IMR-90 (cell line): ENCODE measurements at places on chromosomes 11 and 22.

DNA sequence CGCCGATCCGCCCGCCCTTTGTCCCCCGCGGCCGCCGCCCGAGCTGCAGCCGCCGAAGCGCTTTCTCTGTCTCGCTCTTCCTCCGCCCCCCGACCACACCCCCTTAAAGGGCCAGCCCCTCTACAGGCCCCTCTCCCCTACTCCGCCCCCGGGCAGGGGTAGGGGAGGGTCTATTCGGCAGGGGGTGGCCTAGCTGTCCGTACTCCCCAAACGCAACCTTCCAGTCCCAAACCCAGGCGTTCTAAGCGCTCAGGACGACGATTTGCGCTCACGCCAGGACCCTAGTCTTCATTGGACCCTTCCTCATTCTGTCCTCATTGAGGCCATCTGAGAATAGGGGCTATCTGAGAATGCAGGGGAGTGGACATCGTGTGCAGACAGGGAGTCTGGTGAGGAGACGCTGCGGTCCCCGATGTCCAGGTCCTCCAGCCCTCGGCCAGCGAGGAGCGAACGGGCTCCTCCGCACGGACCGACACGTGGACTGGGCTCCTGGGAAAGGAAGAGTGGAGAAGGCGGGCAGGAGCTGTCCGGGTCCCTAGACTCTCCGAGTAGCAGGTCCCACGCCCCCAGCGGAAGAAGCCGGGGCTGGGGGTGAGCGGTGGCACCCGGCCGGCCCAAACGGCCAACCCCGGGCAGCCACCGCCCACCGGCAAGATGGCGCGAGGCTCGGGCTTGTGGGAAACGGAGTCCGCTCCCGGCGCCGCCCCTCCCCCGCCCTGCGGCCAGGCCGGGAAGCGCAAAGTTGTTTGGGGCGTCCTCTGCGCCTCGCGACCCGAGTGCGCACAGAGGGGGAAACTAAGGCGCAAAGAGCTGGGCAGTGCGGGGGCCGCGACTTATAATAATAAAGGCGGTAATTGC is at the start of gene PPP1R14B:
PPP1R14B (minus strand) TSS at position 73 of the 858 bp plus-strand sequence. CDS start 270 bp downstream, outside the sequence.
- peak; percentile 80 for DNase-seq

DNA sequence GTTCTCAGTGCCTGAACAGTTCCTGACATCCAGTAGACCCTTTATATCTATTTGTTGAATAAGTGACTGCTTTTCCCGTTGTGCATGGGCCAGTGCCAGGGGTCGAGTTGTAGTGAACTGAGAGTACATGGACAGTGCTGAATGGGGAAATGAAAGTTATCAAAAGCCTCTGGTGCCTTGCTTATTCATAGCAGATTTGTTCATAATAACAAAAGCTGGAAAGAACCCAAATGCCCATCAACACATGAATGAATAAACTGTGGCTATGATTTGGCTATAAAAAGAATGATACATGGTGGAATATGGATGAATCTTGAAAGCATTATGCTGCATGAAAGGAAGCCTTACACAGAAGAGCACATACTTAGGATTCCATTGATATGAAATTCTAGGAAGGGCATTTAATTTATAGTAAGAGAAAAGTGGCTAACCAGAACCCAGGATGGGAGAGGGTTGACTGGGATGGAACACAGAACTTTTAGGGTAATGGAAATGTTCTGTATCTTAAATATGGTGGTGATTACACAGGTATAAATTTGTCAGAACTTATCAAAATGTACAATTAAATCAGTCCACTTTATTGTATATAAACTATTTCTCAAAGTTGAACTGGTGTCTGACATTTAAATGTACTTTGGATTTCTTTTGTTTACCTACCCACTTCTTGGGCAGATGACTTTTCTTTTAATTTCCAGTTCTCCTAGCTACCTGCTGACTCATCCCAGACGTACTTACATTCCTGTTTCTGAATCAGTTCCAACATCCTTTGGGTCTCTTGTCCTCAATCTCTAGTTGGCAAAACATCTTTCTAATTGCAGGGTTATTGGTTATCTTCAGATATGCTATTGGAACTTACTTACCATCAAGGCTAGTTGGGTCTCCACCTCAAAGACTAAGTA is 42.8 kb downstream of the PACS1 start:
- DNase-seq, result peak; percentile 90

DNA sequence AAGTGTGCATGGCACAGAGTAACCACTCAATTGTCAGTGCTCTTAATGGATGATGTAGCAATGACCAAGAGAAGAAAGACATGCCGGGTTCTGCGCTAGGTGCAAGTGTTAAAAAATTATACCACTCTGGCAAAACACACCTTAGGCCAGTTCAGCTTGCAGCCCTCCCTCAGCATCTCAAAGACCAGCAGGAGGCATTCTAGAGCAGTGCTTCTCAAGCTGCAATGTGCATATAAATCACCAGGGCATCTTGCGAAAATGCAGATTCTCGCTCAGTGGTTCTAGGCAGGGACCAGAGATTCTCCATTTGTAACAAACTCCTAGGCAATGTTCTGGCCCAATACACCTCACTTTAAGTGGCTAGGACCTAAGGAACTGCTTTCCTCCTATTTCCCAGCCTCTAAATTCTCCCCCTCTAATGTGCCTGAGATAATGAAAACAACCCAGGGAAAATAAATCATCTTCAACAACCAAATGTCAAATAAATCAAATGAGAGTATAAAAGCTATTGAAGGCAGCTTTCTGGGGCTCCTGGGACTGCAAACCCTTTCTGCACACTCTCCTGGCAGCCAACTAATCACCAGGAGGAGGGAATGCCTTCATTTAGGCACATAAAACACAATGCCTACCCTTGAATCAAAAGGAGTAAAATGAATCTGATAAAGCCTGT is 337.2 kb upstream of the API5 start:
- DNase-seq, result no peak

GRCh38 chr11:60457576-60457975 is 1.9 kb downstream of the MS4A1 start:
- no peak for DNase-seq

GRCh38 chr11:72524711-72525110 is 90.4 kb upstream of the CLPB start:
- peak; percentile 27 for DNase-seq

GRCh38 chr11:7668911-7669310 is 4.4 kb downstream of the CYB5R2 start:
- DNase-seq, result no peak

DNA sequence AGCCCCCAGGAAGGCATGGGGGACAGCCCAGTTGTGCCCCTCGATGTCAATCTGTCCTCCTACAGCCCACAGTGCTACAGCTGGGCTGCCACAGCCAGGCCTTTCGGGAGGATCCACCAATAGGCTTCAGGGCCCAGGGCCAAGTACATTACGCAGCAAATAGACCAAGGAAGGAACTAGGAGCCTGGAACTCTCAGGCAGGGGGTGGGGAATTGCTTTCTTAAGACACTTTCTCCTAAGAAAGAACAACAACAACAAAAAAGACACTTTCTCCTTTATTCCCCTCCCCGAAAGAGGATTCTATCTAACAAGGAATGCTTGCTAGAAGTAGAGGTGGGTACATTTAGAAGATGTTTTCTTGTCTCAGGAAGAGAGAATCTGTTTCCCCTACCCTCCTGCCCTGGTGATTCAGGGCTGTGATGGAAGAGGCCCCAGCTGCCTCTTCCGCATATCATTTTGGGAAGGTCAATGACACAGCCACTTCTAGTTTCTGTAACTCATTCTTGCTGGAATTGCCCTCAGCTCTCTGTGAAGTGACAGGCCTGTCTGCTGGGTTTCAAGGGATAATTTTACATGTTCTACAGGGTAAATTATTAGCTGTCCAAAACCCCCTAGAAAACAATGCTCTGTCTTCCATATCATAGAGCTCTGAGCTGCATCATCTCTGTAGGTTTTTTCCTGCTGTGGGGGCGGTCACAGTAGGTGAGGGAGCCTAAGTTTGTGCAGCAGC is 6.0 kb upstream of the MALAT1 start:
- peak; percentile 89 for DNase-seq

DNA sequence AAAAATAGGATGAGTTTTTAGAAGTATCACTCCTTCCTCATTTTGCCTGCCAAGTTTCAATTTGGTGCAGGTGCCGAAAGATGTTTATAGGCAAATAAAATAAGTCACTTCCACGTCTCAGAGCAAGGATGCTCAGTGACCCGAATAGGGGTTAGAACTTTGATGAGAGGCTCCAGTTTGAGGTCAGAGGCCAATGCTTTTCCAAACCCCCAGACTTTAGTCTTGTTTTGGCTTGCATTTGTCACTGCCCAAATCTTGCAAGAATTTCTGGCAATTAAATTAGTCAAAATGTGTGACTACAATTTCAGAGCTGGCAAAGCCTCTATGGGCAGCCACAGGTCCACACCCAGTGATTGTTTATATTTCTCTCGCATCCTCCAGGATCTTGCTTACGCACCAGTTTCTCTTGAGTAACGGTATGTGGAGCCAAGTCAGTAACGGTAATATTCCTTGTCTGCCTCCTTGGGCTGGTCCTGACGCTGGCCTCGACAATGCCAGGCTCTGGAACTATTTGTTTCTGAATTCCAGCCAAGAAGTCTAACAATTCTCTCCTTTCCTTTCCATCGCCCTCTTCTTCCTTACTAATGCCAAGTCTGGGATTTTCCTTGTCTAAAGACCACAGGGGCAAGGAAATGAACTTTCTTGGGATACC is 9.9 kb upstream of the NUP160 start:
- DNase-seq, result peak; percentile 72
